ENCODE measurements at places on chromosomes 2 and 18. TPM values are rescaled to one million over a fixed set of nuclear protein-coding genes. Genes with fewer than 3 reads are reported as not detected.

- no peak overlapping the region for H3K27ac ChIP-seq
- H3K27me3 ChIP-seq, result no peaks in the 10 kb centered on the region
- H3K4me3 ChIP-seq, result no peak overlapping the region
- H3K36me3 ChIP-seq, result no peaks in the 10 kb centered on the region
- H3K4me1 ChIP-seq, result no peaks in the 10 kb centered on the region
These were observed 35.0 kb downstream of the STAT4 start for GRCh38 chr2:191115804-191116203.

The PASK gene
- total RNA-seq, result 29.4 TPM

DNA sequence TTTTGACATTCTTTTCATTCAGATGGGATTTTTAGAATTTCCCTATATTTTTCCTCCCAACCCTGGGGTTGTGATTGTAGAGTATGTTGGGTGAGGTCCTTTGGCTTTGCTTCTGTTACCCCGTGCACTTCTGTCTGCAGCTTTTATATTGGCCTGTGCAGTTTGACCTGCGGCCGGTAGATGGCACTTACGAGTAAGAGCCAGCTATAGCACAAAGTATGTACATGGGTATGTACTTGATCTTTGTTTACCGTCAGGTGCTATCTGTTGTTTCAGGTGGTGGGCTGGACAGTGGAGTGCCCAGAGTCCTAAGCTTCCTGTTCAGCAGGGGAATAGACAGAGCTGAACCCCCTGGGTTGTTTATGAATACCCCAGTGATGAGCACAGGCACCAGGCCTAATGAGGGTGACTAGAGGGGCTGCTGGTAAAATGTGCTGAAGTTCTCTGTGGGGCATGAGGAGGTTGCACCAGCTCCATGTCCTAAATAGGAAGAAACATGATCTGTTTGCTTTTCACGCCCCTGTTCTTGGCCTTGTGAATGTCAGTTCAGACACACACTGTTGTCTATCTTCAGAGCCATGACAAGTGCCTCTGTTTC, 58.9 kb upstream of the THUMPD2 start:
- H3K36me3 ChIP-seq, result no peaks in the 10 kb centered on the region
- H3K4me3 ChIP-seq, result no peak overlapping the region
- no peak overlapping the region for H3K27ac ChIP-seq
- no peaks in the 10 kb centered on the region for H3K27me3 ChIP-seq
- peak; percentile 34 for DNase-seq

The DNPEP gene
- total RNA-seq, result 35.9 TPM

- no peaks in the 10 kb centered on the region for H3K36me3 ChIP-seq
- H3K27me3 ChIP-seq, result no peaks in the 10 kb centered on the region
- no peak for DNase-seq
- no peak overlapping the region for H3K4me3 ChIP-seq
These were observed 253.3 kb downstream of the ARL6IP6 start for GRCh38 chr2:152971685-152972084.

DNA sequence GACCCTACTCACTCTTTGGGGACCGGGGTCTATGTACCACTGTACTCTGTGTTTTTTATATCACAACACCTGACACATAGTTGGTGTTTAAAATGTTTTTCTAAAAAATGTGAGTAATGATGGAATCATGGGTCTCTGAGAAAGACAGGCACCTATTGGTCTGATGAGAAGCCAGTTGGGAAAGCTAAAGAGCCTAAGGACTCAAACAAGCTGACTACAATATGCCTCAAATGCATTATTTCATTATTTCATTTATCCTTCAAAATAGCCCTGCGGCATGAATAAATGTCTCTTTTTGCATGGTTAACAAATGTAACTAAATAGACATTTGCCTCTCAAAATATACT, 102.9 kb upstream of the SCN1A start:
- no peaks in the 10 kb centered on the region for H3K4me1 ChIP-seq
- H3K36me3 ChIP-seq, result no peaks in the 10 kb centered on the region
- DNase-seq, result no peak

DNA sequence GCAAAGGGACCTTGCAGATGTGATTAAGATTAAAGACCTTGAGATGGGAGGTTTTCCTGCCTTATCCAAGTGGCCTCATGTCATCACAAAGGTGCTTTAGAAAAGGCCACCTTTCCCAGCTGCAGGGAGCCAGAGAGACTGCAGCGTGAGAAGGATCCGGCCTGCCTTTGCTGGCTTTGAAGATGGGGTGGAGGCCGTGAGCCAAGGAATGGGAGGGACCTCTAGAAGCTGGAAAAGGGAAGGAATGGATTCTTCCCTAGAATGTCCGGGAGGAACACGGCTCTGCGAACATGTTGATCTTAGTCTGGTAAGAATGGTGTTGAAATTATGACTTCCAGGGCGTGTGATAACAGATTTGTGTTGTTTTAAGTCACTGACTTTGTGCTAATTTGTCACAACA, 39.9 kb upstream of the CREG2 start:
- H3K36me3 ChIP-seq, result no peaks in the 10 kb centered on the region
- H3K4me3 ChIP-seq, result no peak overlapping the region
- no peaks in the 10 kb centered on the region for H3K27me3 ChIP-seq
- H3K27ac ChIP-seq, result no peak overlapping the region

DNA sequence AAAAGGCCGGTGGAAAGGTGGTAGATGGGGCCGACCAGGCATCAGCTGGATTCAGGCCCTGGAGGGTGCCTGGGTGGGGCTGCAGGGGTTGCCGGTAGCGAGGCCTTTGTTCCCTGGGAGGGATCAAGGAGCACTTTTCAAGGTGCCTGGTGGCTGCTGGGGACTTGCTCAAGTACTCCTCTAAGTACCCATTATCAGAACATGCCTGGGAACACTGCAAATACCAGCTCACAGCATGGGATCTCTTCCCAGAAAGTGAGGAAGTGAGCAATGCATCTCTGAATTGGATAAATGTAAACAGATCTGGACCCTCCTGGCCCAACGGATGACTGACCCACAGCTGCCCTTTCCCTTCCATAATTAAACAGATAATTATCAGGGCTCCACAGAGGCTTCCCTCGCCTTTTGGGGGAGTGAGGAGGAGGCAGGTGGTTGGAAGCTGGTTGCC, 210.5 kb downstream of the SH3RF3 start:
- no peak overlapping the region for H3K4me3 ChIP-seq
- H3K27ac ChIP-seq, result no peak overlapping the region
- H3K4me1 ChIP-seq, result peaks cover 6% of the 10 kb centered on the region
- no peak for DNase-seq
- H3K36me3 ChIP-seq, result no peaks in the 10 kb centered on the region
- H3K27me3 ChIP-seq, result no peaks in the 10 kb centered on the region

DNA sequence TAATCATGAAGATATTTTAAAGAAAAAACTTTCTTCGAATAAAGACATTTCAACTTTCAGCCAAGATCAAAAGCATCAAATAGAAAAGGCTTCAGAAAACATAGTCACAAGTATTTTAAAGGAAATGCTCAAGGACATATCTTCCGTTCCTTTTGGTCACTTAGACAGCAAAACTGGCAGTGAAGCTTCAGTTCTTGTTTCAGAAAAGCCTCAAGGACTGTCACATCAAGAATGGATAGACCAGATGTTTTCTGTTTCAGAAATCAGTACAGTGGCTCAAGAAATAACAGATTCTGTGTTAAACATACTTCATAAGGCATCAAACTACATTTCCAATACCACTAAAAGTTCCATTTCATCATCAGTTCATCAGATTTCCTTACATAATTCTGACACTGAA, 51.8 kb downstream of the FSIP2 start:
- no peaks in the 10 kb centered on the region for H3K36me3 ChIP-seq
- DNase-seq, result no peak
- no peaks in the 10 kb centered on the region for H3K27me3 ChIP-seq
- H3K4me3 ChIP-seq, result no peak overlapping the region
- no peak overlapping the region for H3K27ac ChIP-seq
- no peaks in the 10 kb centered on the region for H3K4me1 ChIP-seq

The ANKRD62 gene
- total RNA-seq, result not detected

Data from thyroid gland (tissue), 4 donors.